ENCODE measurements at places on chromosomes 1 and 21. TPM values are rescaled to one million over a fixed set of nuclear protein-coding genes. Genes with fewer than 3 reads are reported as not detected.
A peak's percentile ranks its signal among the peaks of the same experiment; 100 is the strongest.

- H3K4me1 ChIP-seq = peaks cover 4% of the 10 kb centered on the region
- no peak for DNase-seq
- no peaks in the 10 kb centered on the region for H3K27me3 ChIP-seq
- H3K27ac ChIP-seq = no peak overlapping the region
- no peak overlapping the region for H3K4me3 ChIP-seq
Measured at GRCh38 chr1:230905733-230906132, 37.4 kb upstream of the C1orf198 start.

GRCh38 chr1:248696774-248697173 lies 5.8 kb downstream of the OR14I1 start:
- no peak overlapping the region for H3K27ac ChIP-seq
- H3K36me3 ChIP-seq = no peaks in the 10 kb centered on the region
- no peak overlapping the region for H3K4me3 ChIP-seq
- no peaks in the 10 kb centered on the region for H3K4me1 ChIP-seq
- peaks cover 5% of the 10 kb centered on the region for H3K27me3 ChIP-seq

- DNase-seq = no peak
- H3K4me1 ChIP-seq = peaks cover 21% of the 10 kb centered on the region
- H3K27me3 ChIP-seq = peaks cover 6% of the 10 kb centered on the region
- H3K36me3 ChIP-seq = no peaks in the 10 kb centered on the region
Measured at GRCh38 chr1:47209725-47210325, 20.0 kb upstream of the PDZK1IP1 start.

DNA sequence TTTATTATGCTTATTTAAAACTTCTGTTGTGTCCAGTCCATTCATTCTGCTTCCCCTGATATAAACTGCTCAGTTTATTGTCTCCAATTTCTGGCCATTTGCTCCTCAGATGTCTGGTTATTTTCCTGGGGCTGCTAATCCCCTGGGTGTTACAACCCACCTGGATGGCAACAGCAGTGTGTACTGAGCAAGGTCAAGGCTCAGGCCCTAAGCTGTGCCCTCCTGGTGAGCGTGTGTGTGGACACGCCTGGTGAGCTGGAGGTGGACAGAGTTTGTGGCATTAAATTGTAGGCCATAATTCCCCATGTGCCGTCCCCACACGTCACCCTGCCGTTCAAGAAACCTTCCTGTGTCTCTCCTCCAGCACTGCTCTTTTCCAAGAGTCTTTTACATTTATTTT lies 18.1 kb upstream of the KIF1B start:
- no peaks in the 10 kb centered on the region for H3K4me1 ChIP-seq
- H3K4me3 ChIP-seq = no peak overlapping the region
- H3K27ac ChIP-seq = no peak overlapping the region
- no peak for DNase-seq
- H3K36me3 ChIP-seq = no peaks in the 10 kb centered on the region

DNA sequence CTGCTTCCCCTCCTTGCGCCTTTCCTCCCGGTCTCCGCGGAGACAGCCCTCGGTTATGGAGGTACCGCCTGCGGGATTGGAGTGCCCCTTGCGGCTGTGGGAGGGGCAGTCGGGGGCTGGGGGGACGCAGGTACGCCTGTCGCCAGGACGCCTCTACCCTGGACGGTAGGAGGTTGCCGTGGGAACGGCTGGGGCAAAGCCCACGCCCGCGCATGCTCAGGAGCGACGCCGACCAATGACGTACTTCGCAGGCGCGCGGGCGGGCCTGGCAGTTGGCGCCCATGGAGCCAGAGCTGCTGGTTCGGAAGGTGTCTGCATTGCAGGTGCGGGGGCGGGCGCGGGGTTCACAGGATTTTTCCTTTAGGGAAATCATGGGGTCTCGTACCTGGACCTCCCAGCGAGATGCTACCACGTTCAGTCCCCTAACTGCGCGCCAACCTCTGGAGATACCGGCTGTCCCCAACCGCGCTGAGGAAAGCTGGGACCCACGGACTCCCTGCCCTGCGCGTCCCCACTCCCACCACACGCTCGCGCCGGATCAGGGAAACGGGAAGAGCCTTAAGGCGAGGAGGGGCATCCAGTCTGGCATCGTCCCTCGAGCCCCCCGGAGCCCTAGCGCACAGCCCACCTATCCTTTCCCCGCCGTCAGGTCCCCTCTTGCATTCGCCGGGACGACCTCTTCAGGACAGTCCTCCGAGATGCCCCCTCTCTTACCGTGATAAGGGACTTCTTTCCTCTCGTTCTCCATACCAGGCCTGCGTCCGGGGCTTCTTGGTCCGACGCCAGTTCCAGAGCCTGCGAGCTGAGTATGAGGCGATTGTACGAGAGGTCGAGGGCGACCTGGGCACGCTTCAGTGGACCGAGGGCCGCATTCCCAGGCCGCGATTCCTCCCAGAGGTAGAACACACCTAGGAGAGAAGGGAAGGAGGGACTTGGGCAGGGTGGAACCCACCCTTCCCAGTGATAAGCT lies at the start of gene IQCC:
Gene IQCC (plus strand): TSS at position 271 of the 970 bp plus-strand sequence. CDS start 11 bp downstream, at position 282.
- peak within 1 kb of the TSS; percentile 33 for H3K27ac ChIP-seq
- H3K27me3 ChIP-seq = no peaks in the 10 kb centered on the region
- DNase-seq = peak; percentile 84
- peak within 1 kb of the TSS; percentile 70 for H3K4me3 ChIP-seq
- H3K4me1 ChIP-seq = peaks cover 39% of the 10 kb centered on the region

- H3K4me1 ChIP-seq = peaks cover 12% of the 10 kb centered on the region
- H3K27me3 ChIP-seq = peaks cover 60% of the 10 kb centered on the region
- H3K4me3 ChIP-seq = peak overlapping the region; percentile 32
- H3K36me3 ChIP-seq = no peaks in the 10 kb centered on the region
- DNase-seq = no peak
Measured at GRCh38 chr21:34669149-34669879, 520 bp downstream of the CLIC6 start.

DNA sequence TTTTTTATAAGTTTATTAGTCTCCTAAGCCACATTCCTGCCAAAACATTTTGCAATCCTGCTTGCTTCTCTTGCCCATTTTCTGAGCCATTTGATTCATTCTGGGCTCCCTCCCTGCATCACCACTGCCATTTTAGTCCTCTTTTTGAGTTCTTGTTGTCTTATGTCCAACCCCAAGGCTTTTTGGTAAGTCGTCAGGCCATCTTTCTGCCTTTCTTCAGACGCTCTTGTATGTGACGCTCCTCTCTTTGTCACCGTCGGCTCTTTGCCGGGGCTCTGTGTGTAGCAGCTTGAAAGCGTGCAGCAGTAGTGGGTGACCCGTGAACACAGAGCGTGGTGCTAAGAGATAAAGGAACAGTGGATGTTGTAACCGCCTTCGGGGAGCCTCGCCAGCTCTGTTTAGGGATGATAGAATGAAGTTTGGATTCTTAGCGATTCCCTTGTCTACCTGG lies 14.6 kb downstream of the HUNK start:
- H3K36me3 ChIP-seq = no peaks in the 10 kb centered on the region
- DNase-seq = peak; percentile 20
- no peaks in the 10 kb centered on the region for H3K27me3 ChIP-seq

DNA sequence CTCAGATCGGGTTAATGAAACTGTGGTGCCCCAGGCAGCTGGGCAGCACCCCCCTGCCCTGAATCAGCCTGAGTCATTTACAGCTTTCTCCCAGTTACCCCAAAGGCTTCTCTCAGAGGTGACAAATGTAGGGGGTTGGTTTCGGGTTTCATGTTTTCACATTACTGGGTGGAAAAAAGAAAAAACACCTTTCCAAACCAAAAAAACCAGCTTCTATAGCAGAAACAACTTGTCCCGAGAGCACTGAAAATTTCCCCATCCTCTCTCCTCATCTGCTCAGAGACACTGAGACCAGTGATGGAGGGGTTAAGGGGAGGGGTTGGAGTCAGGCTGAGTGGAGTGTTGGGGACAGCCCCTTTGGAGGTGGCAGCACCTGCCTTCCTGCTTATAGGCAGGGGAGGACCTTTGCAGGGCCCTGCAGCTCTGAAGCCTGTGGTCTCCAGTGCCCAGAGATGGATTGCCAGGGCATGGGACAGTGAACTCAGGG lies 15.6 kb downstream of the UTP11 start:
- no peak overlapping the region for H3K27ac ChIP-seq
- no peak for DNase-seq
- H3K4me1 ChIP-seq = peaks cover 11% of the 10 kb centered on the region
- peaks cover 39% of the 10 kb centered on the region for H3K36me3 ChIP-seq
- H3K4me3 ChIP-seq = no peak overlapping the region
- no peaks in the 10 kb centered on the region for H3K27me3 ChIP-seq

GRCh38 chr1:94254073-94254810 lies 16.9 kb upstream of the ARHGAP29 start:
- no peaks in the 10 kb centered on the region for H3K27me3 ChIP-seq
- no peaks in the 10 kb centered on the region for H3K36me3 ChIP-seq
- DNase-seq = no peak
- H3K27ac ChIP-seq = no peak overlapping the region

- no peak for DNase-seq
- no peaks in the 10 kb centered on the region for H3K4me1 ChIP-seq
- no peak overlapping the region for H3K27ac ChIP-seq
- no peaks in the 10 kb centered on the region for H3K27me3 ChIP-seq
- no peaks in the 10 kb centered on the region for H3K36me3 ChIP-seq
Measured at GRCh38 chr21:17560377-17561025, 47.7 kb downstream of the CXADR start.

GRCh38 chr21:42942244-42942643 lies 16.8 kb upstream of the ERVH48-1 start:
- H3K27ac ChIP-seq = no peak overlapping the region
- no peak overlapping the region for H3K4me3 ChIP-seq
- no peaks in the 10 kb centered on the region for H3K4me1 ChIP-seq
- H3K36me3 ChIP-seq = no peaks in the 10 kb centered on the region
- no peaks in the 10 kb centered on the region for H3K27me3 ChIP-seq
- no peak for DNase-seq

GRCh38 chr1:117615474-117615873 lies 9.6 kb downstream of the TENT5C start:
- no peak overlapping the region for H3K27ac ChIP-seq
- DNase-seq = no peak
- H3K4me1 ChIP-seq = peaks cover 34% of the 10 kb centered on the region
- no peak overlapping the region for H3K4me3 ChIP-seq
- no peaks in the 10 kb centered on the region for H3K36me3 ChIP-seq

The AIRE gene
- polyA plus RNA-seq = 0.06 TPM

The NOS1AP gene
- 1.1 TPM for polyA plus RNA-seq

The CRYBG2 gene
- polyA plus RNA-seq = 0.03 TPM

The OLFM3 gene
- polyA plus RNA-seq = not detected

The CHI3L1 gene
- 14.3 TPM for polyA plus RNA-seq

The TPTE gene
- polyA plus RNA-seq = not detected
